Stimulated activated CD4-positive, alpha-beta T cell treated with anti-CD3 and anti-CD28 coated beads, TNF-alpha, amount 100 ng/mL, for 1 hour (primary cell): ENCODE measurements at places on chromosomes 7 and 10.

DNA sequence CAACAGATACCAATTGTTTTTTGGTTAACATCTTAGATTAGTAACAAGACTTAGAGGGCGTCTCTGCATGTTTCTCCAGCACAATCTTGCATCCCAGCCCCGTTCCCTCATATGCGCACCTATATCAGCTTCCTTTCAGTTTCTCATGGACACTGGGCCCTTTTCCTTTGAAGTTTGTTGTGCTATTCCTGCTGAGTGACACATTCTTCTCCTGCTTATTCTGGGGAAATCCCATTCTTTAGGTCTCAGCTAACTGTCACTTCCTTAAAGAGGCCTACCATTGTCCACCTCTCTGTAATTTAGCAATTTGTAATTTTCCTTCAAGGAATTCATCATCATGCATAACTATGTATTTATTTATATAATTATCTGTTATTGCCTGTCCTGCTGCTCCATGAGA is 110.3 kb upstream of the STEAP1B start:
- no peak for DNase-seq

DNA sequence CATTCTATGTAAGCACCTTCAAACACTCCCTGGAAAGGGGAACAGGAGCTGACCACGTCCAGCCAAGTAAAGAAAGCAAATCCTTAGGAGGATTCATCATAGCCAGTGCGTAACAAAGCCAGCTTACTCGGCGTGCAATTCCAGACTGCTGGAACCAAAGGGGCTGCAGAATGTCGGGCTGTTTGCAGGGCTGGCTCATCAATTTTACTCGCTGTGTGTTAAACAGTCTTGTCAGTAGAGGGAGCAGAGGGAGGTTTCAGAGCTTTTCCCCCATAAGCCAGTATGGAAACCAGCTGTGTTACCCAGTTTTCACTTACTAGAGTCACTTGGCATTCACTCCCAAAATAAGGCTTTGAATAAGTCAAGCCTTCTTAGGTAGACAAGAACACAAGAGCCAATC is 127.1 kb downstream of the KMT2E start:
- DNase-seq: no peak

GRCh38 chr7:123666492-123666891 is 10.8 kb downstream of the LMOD2 start:
- no peak for DNase-seq

DNA sequence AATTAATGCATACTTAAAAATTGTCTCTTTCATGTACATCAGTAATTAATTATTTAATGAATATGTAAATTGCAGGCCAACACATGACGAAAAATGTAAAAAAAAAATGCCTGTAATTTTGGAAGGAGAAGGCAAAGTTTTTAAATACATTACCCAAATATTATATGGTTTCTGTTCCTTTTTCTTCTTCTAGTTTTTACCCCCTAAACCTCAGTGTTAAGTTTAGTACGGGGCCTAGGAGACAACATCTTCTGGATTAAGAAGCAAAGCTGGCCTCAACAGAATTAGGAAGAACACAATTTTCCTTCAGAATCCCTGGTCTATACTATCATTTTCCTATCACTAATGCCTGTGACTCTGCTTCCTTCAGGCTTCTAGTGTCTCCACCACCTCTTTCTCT is 459.3 kb upstream of the NRP1 start:
- DNase-seq: no peak
